ENCODE measurements at places on chromosomes 13 and 19. TPM values are rescaled to one million over a fixed set of nuclear protein-coding genes. Genes with fewer than 3 reads are reported as not detected.

DNA sequence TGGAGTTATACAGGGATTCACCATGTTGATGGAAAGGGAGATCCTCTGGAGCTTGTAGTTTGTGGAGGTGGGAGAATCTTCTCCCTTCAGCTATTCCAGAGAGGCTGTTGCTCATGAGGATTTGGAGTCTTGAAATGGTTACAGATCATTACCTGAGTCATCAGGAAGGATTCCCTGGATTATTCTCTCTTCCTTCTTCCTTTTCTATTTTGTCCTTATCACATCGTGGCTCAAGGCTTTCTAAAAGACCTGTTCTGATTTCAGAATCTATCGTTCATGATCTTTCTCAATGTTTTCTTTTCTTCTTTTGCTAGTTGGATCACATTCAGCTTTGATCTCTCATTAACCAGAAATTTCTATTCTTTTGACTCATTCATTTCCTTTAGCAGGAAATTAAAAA is 196.0 kb downstream of the KLF5 start:
- H3K4me1 ChIP-seq = no peaks in the 10 kb centered on the region
- no peak overlapping the region for H3K27ac ChIP-seq
- no peak overlapping the region for H3K4me3 ChIP-seq
- DNase-seq = no peak

DNA sequence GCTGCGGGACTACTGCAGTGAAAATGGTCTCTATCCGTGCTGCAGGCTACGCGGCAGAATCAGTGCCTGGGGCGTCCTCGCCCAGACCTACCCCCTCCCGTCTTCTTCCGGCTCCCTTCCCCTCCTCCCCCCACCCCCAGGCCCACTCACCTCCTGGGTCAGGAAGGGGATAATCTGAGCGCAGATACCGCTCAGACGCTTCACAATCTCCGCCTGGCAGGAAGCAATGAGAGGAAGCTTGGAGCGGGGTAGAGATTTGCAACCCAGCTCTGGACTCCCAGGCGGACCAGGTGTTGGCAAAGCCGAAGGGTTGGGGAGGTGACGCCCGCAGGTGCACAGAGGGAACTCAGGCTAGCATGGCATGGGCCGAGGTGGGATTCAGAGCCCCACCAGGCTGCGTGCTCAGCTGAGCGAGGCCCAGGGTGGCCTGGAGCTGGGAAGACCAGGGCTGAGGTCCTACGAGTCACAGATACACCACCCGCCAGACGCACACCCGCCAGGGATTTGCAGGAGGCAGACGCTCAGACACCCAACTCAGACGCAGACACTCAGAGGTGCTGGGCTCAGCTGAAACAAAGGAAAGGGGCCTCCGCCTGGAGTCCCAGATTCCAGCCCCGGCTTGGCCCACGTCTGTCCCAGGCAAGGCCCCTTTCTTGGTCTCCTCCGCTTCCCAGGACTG is 4.1 kb downstream of the TLE2 start:
- peaks cover 34% of the 10 kb centered on the region for H3K4me1 ChIP-seq
- peak overlapping the region; percentile 14 for H3K4me3 ChIP-seq
- no peak overlapping the region for H3K27ac ChIP-seq
- H3K27me3 ChIP-seq = no peaks in the 10 kb centered on the region
- DNase-seq = peak; percentile 31
- H3K36me3 ChIP-seq = no peaks in the 10 kb centered on the region

GRCh38 chr19:39825531-39826076 is 8.4 kb downstream of the DYRK1B start:
- H3K4me1 ChIP-seq = peaks cover 39% of the 10 kb centered on the region
- peaks cover 43% of the 10 kb centered on the region for H3K36me3 ChIP-seq
- no peak overlapping the region for H3K4me3 ChIP-seq
- H3K27me3 ChIP-seq = no peaks in the 10 kb centered on the region
- DNase-seq = no peak
- no peak overlapping the region for H3K27ac ChIP-seq

- H3K4me3 ChIP-seq = no peak overlapping the region
- no peaks in the 10 kb centered on the region for H3K36me3 ChIP-seq
- DNase-seq = no peak
- no peaks in the 10 kb centered on the region for H3K27me3 ChIP-seq
- H3K4me1 ChIP-seq = no peaks in the 10 kb centered on the region
- no peak overlapping the region for H3K27ac ChIP-seq
Observed at GRCh38 chr13:39217471-39217870, 179.2 kb downstream of the NHLRC3 start.

DNA sequence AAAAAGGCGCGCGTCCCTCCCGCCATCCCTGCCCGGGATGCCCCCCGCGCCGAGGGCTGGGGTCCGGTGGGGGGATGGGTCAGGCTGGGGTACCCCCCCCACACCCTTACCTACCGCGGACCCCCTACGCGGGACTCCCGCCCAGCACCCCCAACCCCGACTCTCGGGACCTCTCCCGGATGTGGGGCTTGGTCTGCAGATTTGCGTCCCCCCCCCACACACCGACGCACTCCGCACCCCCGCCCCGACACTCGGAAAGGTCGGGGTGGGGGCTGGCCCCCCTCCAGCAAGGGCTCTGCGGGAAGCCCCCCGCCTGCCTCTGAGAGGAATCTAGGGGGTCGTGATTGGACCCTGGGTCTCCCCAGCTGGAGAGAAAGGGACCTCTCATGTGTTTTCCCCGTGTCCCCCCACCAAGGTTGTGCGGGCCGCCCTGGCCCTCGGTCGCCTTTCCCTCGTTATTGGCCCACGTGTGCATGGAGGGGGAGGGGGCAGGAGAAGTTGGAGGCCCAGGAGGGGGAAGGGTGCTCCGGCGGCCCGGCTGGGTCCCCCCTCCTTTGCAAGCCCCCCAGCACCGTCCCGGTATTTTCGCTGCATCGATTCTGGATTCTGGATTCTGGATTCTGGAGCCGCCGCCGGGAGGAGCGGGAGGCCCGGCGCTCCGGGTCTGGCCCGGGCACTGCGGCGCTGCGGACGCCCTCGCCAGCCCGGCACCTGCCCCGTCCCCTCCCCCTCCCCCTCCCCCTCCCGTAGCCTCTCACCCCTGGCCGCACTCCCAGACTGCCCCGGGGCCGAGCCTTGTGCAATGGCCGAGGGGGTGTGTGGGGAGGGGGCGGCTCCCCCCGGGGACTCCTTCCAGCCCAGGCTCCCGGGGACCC is 607 bp downstream of the NFIC start:
- peaks cover 44% of the 10 kb centered on the region for H3K4me1 ChIP-seq
- peak overlapping the region; percentile 59 for H3K4me3 ChIP-seq
- no peaks in the 10 kb centered on the region for H3K36me3 ChIP-seq
- no peaks in the 10 kb centered on the region for H3K27me3 ChIP-seq
- no peak overlapping the region for H3K27ac ChIP-seq

- no peak overlapping the region for H3K4me3 ChIP-seq
- no peak for DNase-seq
- H3K27ac ChIP-seq = no peak overlapping the region
- H3K27me3 ChIP-seq = peaks cover 6% of the 10 kb centered on the region
- no peaks in the 10 kb centered on the region for H3K36me3 ChIP-seq
Observed at GRCh38 chr13:42681326-42682100, 99.9 kb upstream of the FAM216B start.

- no peak for DNase-seq
- no peaks in the 10 kb centered on the region for H3K4me1 ChIP-seq
- H3K36me3 ChIP-seq = peaks cover 17% of the 10 kb centered on the region
- no peak overlapping the region for H3K27ac ChIP-seq
Observed at GRCh38 chr13:27118428-27119054, 53.1 kb downstream of the USP12 start.

DNA sequence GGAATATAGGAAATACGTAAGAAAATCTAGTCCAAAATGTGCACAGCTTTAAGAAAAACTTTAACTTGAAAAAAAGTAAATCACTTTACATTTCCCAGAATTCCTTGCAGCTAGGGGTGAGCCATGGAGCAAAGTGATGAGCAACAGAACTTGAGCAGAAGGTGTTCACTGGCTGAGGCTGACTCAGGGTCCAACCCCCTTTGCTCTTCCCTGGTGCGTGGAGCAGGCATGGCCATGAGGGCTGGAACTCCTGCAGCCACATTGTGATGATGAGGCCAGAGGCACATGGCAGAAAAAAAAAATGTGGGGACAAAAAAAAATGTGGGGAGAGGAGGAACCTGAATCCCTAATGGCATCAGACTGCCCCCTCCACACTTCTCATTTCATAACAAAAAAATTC is 9.9 kb upstream of the PLA2G4C start:
- no peaks in the 10 kb centered on the region for H3K4me1 ChIP-seq
- H3K27ac ChIP-seq = no peak overlapping the region
- no peak overlapping the region for H3K4me3 ChIP-seq

DNA sequence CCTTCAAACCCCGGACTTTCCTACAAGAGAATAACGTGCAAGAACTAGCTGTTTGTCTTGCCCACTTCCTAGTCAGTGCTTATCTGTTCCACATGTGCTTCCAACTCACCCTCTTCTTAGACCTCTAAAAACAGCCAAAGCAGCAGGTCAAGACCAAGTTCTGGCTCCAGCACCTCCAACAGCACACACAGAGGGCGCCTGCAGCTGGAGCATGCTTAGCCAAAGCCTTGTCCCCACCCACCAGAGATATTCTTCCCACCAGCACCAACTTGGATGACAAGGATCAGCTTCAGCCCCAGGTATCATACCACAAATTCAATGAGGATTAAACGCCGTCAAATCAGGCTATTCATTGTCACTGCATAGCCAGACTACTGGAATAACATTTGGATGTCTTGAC is 17.9 kb downstream of the RCBTB1 start:
- H3K4me3 ChIP-seq = no peak overlapping the region
- peaks cover 18% of the 10 kb centered on the region for H3K4me1 ChIP-seq
- no peak for DNase-seq
- no peak overlapping the region for H3K27ac ChIP-seq
- peaks cover 14% of the 10 kb centered on the region for H3K36me3 ChIP-seq

GRCh38 chr13:48411147-48411794 is 1.6 kb downstream of the LPAR6 start:
- DNase-seq = no peak
- H3K27ac ChIP-seq = peak overlapping the region; percentile 78
- peaks cover 18% of the 10 kb centered on the region for H3K4me1 ChIP-seq
- no peaks in the 10 kb centered on the region for H3K36me3 ChIP-seq

- H3K4me3 ChIP-seq = peak overlapping the region; percentile 59
- DNase-seq = peak; percentile 55
- no peak overlapping the region for H3K27ac ChIP-seq
- H3K27me3 ChIP-seq = no peaks in the 10 kb centered on the region
Observed at GRCh38 chr19:41939861-41940730, 11.8 kb upstream of the ERFL start.

DNA sequence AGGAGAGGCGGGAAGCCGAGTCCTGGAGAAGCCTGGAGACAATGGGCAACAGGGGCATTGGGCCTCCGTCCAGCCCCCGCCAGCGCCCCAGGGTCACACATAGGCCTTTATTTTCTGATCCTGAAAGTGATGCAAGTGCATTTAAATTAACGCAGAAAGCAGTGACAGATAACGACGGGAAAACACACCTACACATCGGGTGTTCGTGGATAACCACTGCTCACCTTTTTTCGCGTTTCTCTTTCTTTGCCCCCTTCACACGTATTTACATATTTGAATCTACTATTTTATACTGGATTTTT is 30.4 kb upstream of the GRTP1 start:
- H3K27ac ChIP-seq = no peak overlapping the region
- DNase-seq = no peak
- H3K4me3 ChIP-seq = no peak overlapping the region
- H3K27me3 ChIP-seq = no peaks in the 10 kb centered on the region
- peaks cover 11% of the 10 kb centered on the region for H3K4me1 ChIP-seq
- no peaks in the 10 kb centered on the region for H3K36me3 ChIP-seq

GRCh38 chr13:46571189-46571908 is 18.4 kb downstream of the LRCH1 start:
- H3K27me3 ChIP-seq = no peaks in the 10 kb centered on the region
- no peaks in the 10 kb centered on the region for H3K36me3 ChIP-seq
- H3K4me1 ChIP-seq = no peaks in the 10 kb centered on the region
- no peak overlapping the region for H3K4me3 ChIP-seq

GRCh38 chr13:72650051-72650700 is 77.3 kb downstream of the MZT1 start:
- H3K27ac ChIP-seq = no peak overlapping the region
- peaks cover 5% of the 10 kb centered on the region for H3K27me3 ChIP-seq
- H3K4me3 ChIP-seq = no peak overlapping the region
- H3K4me1 ChIP-seq = no peaks in the 10 kb centered on the region
- H3K36me3 ChIP-seq = no peaks in the 10 kb centered on the region
- no peak for DNase-seq

DNA sequence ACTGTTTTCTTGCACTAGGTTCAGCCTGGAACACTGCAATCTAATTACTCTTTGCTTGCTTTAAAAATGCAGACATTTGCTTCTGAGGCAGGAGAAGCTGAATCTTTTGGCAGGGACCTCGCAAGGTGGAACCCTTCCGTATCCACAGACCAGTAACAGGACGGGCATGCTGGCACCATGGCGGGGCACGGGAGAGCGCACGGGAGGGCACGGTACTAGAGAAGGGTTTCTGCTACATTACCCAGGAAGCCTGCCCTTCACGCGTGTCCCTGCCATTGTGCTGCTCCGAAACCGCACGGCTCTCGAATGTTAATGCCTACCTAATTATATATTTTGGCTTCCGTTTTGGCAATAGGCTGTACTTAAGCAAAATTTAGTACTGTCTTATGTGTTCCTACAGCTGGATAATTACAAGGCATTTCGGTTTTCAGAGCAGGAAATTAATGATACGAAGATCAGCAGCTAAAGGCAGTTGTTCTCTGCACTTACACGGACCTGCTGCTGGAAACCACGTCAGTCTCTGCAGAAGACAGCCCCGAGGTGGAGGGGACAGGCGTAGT is 430.4 kb downstream of the IRS2 start:
- no peaks in the 10 kb centered on the region for H3K4me1 ChIP-seq
- no peaks in the 10 kb centered on the region for H3K27me3 ChIP-seq
- no peaks in the 10 kb centered on the region for H3K36me3 ChIP-seq
- H3K27ac ChIP-seq = no peak overlapping the region
- no peak overlapping the region for H3K4me3 ChIP-seq

DNA sequence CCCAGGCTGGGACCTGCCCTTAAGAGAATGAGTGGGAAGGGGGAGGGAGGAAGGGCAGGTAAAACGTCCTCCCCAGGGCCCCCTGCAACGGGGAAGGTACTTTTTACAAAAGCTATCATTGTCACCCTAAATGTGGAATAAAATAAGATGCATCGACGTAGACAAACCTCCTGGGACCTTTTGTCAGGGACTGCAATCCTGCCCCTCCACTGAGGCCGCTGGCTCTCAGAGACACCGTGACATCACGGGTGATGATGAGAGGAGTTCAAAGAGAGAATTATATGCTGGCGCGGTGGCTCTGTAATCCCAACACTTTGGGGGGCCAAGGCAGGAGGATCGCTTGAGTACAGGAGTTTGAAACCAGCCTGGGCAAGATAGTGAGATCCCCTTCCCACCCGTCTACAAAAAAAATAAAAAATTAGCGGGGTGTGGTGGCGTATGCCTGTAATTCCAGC is 1.8 kb upstream of the MYBPC2 start:
- no peak for DNase-seq
- H3K27ac ChIP-seq = no peak overlapping the region

VMAC gene
- 25.3 TPM for total RNA-seq

CD33 gene
- total RNA-seq = 1.7 TPM

RASAL3 gene
- total RNA-seq = 91.8 TPM

FARSA gene
- total RNA-seq = 17.2 TPM

NLRP4 gene
- not detected for total RNA-seq

Measured in CD4-positive, alpha-beta T cell (primary cell).